ENCODE measurements at places on chromosomes 5 and 9. TPM values are rescaled to one million over a fixed set of nuclear protein-coding genes. Genes with fewer than 3 reads are reported as not detected.

- no peak for DNase-seq
These were observed 110.0 kb downstream of the COL5A1 start for GRCh38 chr9:134751622-134752021.

The TMEM252 gene
- total RNA-seq = 0.18 TPM

- DNase-seq = no peak
These were observed 422.7 kb downstream of the MTRR start for GRCh38 chr5:8291641-8292040.

The PCDHGA7 gene
- total RNA-seq = 3.5 TPM

GRCh38 chr5:119347991-119348390 is 7.8 kb upstream of the TNFAIP8 start:
- DNase-seq = no peak

- DNase-seq = no peak
These were observed 35.3 kb upstream of the IQGAP2 start for GRCh38 chr5:76367623-76368371.

The MEIKIN gene
- total RNA-seq = not detected

GRCh38 chr9:77063645-77064285 is 44.3 kb downstream of the FOXB2 start:
- no peak for DNase-seq

The CBY3 gene
- not detected for total RNA-seq

DNA sequence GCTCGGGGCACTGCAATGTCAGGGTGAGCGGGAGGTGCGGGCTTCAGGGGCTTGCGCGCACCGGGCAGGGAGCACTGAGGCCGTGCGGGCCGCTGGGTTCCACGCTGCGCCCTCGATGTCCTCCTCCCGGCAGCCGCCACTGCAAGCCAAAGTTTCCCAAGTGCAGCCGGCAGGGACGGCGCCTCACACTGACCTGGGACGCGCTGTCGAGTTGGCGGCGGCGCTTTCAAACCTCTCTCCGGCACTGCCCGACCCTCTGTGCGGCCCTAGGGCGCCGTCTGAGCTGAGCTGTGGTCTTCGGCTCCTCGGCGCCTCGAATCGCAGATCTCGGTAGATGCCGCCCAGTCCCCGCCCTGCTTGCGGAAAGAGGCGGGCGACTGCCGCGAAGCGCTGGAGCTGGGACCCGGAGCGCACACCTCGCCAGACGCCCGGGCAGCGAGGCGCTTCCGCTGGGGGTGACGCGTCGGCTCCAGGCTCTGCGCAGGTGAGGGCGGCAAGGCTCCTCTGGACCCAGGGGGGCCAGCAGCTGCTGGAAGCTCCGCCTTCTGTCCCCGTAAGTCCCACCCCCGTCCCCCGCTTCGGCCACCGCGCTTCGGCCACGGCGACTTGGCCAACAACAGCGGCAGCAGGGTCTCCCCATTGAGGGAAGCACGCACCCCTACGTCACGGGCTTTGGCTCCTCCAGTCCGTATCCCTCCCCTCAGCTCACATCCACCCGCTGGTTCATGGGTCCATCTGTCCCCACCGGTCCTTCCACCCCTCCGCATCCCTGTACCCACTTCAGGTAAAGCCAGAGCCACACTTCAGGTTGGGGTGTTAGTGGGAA is at the start of gene ANKRD34B:
TSS of gene ANKRD34B (minus strand) at position 320 of the 826 bp plus-strand sequence. CDS start 10,261 bp downstream, outside the sequence.
- no peak for DNase-seq

The SLC25A48 gene
- total RNA-seq = not detected

- no peak for DNase-seq
These were observed 9.3 kb downstream of the LIX1 start for GRCh38 chr5:97133101-97133500.

GRCh38 chr9:117178596-117179375 is 236.1 kb downstream of the ASTN2 start:
- no peak for DNase-seq

GRCh38 chr9:110036286-110036685 is 171.7 kb downstream of the C9orf152 start:
- no peak for DNase-seq

DNA sequence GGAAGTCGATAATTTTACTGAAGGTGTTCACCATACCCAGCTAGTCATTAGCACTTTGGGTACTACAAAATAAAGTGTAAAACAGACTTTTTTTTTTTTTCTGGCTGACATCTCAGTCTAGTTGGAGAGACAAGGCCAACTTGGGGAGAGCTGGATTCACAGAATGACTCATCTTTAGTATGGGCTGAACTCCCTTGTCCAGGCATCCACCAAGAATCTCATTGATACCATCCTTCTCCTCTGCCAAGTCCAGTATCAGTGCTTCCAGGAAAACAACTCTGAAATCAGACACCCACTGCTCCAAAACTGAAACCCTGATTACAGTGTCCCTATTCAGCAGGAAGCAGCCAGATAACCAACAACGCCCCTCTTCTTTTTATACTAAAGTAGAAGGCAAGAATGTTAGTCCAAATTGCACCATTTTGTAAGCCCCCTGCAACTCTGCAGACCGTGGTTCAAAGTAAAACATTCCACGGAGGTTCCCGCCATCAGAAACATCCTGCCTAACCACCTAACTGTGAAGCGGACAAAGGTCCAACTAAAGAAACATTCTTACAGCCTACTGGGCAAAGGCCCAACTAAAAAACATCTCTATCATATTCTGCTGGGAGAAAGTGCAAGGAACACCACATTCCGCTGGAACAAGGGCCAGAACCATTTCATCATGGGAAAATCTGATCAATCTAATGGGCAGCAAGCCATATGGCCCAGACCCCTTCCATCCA is 728.2 kb downstream of the BRINP1 start:
- DNase-seq = no peak

GRCh38 chr9:135587658-135588057 is 26.1 kb downstream of the PAEP start:
- DNase-seq = no peak

The PCDHGA2 gene
- 7.3 TPM for total RNA-seq
